Epithelial cell of proximal tubule (primary cell): ENCODE measurements at places on chromosomes 4 and X. TPM values are rescaled to one million over a fixed set of nuclear protein-coding genes. Genes with fewer than 3 reads are reported as not detected.

The FSTL5 gene
- total RNA-seq = not detected in 2 replicates

The MAMLD1 gene
- 1.5 and 2.5 TPM in 2 replicates for total RNA-seq

The FAM184B gene
- 0.07 and 0.17 TPM in 2 replicates for total RNA-seq

The DDX60 gene
- total RNA-seq = 4.6 and 16.7 TPM in 2 replicates

The JCHAIN gene
- 0.29 TPM in 1 of 2 replicates, not detected in the other for total RNA-seq

The GEMIN8 gene
- 23.0 and 25.9 TPM in 2 replicates for total RNA-seq

The MEPE gene
- total RNA-seq = not detected in 2 replicates

The SYTL4 gene
- total RNA-seq = 5.3 and 8.0 TPM in 2 replicates

The KLKB1 gene
- not detected in 2 replicates for total RNA-seq

The SSX1 gene
- total RNA-seq = not detected in 2 replicates

The LNX1 gene
- total RNA-seq = 2.6 and 3.3 TPM in 2 replicates

The FRG2 gene
- total RNA-seq = not detected in 2 replicates

The UCP1 gene
- total RNA-seq = 0.43 TPM in 1 of 2 replicates, not detected in the other

The CYTL1 gene
- 8.1 and 13.1 TPM in 2 replicates for total RNA-seq

The MID1IP1 gene
- 70.2 and 75.6 TPM in 2 replicates for total RNA-seq

The CENPVL1 gene
- total RNA-seq = 0.07 TPM in 1 of 2 replicates, not detected in the other

The GPR119 gene
- not detected in 2 replicates for total RNA-seq

The TASL gene
- total RNA-seq = not detected in 2 replicates

The CCKAR gene
- total RNA-seq = not detected in 2 replicates

The CPE gene
- total RNA-seq = 10.6 and 10.7 TPM in 2 replicates

The ETNPPL gene
- not detected in 2 replicates for total RNA-seq

The RIBC1 gene
- 0.07 and 0.92 TPM in 2 replicates for total RNA-seq

The AKAP14 gene
- not detected in 2 replicates for total RNA-seq

The GLUD2 gene
- total RNA-seq = 0.17 and 0.72 TPM in 2 replicates

The MAGEC2 gene
- not detected in 2 replicates for total RNA-seq

The LRIT3 gene
- under 0.01 TPM in 1 of 2 replicates, not detected in the other for total RNA-seq

The RAB33A gene
- total RNA-seq = 0.63 TPM in 1 of 2 replicates, not detected in the other

The LPAR4 gene
- 0.52 and 4.5 TPM in 2 replicates for total RNA-seq

The LRAT gene
- total RNA-seq = 0.43 and 2.2 TPM in 2 replicates

The HSD17B10 gene
- total RNA-seq = 99.2 and 102 TPM in 2 replicates

The ANTXR2 gene
- total RNA-seq = 14.1 and 14.4 TPM in 2 replicates

The HPGD gene
- total RNA-seq = 2.8 and 3.8 TPM in 2 replicates

The RNF150 gene
- 0.58 and 0.69 TPM in 2 replicates for total RNA-seq
